ENCODE measurements at places on chromosomes 1 and 21. TPM values are rescaled to one million over a fixed set of nuclear protein-coding genes. Genes with fewer than 3 reads are reported as not detected.

- H3K27me3 ChIP-seq: peaks cover under 1% of the 10 kb centered on the region
- no peak overlapping the region for H3K27ac ChIP-seq
- no peaks in the 10 kb centered on the region for H3K36me3 ChIP-seq
Measured at GRCh38 chr1:24490101-24490781, 12.4 kb upstream of the RCAN3 start.

DNA sequence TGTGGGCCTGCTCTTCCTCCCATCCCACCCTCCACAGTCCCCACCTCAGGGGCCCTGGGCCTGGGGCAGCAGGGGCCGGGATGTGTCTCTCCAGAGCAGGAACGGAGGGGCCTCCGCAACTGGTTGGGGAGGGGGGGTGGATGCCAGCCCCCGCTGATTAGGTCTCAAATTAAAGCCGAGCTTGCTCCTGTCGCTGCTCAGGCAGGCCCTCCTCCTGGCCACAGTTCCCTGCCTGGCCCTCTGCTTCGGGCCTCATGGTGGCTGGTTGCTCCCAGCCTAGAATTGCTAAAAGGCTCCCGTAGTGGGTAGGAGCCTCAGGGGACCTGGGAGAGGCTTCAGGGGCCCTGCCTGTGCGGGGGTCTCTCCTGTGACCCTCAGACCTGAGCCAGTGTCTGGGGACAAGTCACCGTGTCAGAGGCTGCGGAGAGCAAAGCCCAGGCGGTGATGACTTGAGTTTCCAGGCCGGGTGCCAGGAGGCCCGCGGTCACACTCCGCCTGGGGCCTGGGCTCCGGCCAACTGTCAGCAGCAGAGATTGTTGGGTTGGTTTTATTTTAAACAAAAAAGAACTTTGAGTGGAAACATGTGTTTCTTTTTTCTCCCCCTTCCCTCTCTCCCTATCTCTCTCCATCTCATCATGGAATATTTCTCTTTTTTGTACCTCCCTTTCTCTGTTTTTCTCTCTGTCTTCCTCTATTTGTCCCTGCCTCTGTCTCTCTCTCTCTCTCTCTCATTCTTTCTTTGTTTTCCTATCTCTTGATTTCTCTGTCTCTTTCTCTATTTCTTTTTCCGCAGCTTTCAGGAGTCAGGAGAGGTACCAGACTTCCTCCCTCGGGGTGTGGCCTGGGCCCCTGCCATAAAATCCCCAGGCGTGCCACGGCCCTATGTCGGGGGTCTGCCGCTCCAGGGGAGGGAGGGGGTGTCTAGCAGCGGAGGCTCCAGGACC is 20.0 kb upstream of the EPHA2 start:
- H3K4me1 ChIP-seq: peaks cover 55% of the 10 kb centered on the region
- H3K36me3 ChIP-seq: no peaks in the 10 kb centered on the region
- DNase-seq: peak; percentile 80
- no peaks in the 10 kb centered on the region for H3K27me3 ChIP-seq
- H3K4me3 ChIP-seq: no peak overlapping the region
- H3K27ac ChIP-seq: peak overlapping the region; percentile 95

GRCh38 chr1:157993918-157994605 is 617 bp downstream of the KIRREL1 start:
- DNase-seq: no peak
- peak overlapping the region; percentile 87 for H3K27ac ChIP-seq
- no peaks in the 10 kb centered on the region for H3K27me3 ChIP-seq

DNA sequence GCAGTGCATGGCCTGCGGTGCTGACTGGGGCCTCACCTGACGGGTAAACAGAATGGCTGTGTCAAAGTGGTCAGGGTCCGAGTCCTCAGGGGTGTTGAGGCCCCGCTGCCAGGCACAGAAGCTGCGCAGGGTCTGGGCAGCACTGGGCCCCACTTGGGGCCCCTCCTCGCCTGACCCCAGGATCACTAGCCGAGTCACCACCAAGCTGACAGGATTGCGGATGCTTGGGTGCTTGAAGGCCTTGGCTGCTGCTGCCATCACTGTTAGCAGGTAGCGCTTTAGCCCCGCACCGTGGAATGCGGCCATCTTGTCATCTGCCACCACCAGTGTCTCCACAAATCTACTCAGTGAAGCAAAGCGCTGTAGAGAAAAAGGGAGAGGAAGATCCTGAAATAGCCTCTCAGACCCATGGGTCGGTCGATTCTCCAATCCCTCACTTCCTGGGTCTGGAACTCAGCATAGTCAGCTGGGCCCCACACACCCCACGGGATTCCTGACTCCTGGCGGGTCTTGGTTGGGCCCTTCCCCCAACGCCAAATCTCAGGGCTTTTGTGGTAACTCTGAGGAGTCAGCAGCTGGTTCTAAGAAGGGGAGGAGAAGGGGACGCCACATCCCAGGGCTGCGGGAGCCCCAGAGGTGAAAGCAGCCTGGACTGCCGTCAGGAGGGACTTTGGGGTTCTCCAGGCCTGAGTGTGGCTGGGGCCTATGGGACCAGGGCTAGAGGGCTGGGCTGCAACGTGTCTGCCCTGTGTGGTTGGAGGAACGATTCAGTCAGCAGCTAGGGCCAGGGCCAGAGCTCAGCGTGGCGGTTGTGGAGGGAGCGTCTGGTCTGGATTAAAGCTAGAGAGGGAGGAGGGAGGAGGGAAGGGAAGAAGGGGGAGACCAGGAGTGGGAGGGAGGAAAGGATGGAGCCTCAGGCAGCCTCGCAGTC is 2.1 kb downstream of the ADAMTS4 start:
- peak overlapping the region; percentile 62 for H3K4me3 ChIP-seq
- H3K27me3 ChIP-seq: no peaks in the 10 kb centered on the region
- no peaks in the 10 kb centered on the region for H3K36me3 ChIP-seq
- H3K27ac ChIP-seq: peak overlapping the region; percentile 92

The DYNLT5 gene
- 0.36 TPM for total RNA-seq

The NBL1 gene
- total RNA-seq: 20.0 TPM

The GRIK1 gene
- total RNA-seq: 5.4 TPM

Measured in mesothelial cell of epicardium (in vitro differentiated cells).